ENCODE measurements at places on chromosomes 12 and 14.

DNA sequence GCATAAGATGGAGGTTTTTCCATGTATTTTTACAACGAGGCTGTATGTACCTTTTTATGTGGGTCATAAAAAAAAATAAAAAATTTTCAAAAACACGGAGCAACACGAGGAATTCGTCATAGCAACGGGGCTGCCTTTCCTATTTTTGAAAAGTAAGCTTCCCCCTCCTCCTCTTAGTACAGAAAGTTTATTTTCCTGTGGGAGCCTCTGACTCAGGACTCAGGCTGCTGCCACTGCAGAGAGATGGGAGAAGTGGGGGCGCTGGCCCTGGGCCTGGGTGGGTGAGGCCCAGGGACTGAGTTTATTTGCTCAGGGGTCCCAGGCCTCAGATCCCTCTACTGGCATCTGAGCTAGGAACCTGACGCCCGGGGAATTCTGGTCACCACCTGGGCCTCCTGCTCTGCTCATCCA lies 10.2 kb upstream of the CMKLR1 start:
- DNase-seq: no peak

DNA sequence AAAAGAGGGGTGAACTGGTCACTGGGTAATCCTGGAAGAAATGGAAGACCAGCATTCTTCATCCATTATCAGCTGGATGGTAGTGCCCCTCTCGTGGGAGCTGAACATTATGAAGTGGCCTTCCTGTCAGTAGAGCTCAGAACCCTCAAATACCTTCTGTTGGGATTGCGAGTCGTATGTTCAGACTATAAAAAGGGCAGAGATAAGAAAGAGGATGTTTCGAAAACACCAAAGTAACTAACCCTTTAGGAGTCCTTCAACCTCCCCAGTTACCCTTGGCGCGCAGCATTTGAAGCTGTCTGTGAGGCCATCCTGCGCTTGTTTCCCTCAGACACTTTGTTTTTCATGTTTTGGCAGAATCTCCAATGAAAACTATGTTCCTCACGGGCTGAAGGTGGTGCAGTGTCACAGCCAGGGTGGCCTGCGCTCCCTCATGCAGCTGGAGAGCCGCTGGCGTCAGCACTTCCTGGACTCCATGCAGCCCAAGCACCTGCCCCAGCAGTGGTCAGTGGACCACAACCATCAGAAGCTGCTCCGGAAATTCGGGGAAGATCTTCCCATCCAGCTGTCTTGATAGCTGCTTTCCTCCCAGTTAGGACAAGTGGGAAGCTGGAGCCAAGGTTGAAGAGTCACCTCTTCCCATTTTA lies 19.3 kb upstream of the GALNT16 start:
- no peak for DNase-seq

DNA sequence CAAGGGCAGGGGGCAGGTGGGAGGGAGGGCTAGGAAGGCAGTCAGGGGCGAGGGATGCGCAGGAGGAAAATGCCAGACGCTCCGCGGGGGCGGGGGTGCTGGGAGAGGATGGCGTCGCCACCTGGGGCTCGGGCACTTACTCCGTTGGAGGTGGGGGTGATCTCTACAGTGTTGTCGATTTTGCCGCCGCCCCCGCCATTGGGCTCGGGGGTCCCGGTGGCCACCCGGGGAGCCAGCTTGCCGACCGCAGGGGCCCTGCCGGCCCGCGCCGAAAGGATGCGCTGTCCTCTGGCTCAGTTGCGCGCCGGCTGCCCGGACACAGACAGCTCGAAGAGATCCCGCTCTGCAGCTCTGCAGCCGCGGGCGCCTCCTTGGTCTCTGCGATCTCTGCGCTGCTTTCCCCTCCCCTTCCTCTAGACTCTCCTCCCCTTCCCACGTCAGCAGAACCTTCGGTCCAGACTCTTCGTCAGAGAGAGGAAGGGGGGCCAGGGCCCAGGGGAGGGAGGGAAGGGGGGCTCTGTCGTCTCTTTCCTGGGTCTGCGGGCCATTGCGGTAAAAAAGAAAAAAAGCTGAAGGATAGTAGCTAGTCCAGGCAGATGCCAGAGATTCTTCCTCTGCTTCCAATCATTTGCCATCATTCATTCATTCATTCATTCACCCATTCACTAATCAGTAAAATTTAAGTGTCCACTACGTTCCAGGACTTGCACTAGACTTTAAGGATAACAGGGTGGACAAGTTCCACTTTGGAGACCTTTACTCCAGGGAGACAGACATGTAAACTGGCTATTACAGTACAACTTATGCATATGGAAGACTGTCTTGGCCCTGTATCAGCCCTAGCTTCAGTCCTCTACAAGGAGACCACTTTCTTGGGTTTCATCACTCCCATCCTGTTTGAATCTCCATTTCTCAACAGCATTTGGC lies at the start of gene SLC22A17:
SLC22A17 (minus strand) TSS at position 382 of the 927 bp plus-strand sequence.
- DNase-seq: peak; percentile 37

- no peak for DNase-seq
Observed at GRCh38 chr12:15435597-15435996, 113.3 kb downstream of the PTPRO start.

DNA sequence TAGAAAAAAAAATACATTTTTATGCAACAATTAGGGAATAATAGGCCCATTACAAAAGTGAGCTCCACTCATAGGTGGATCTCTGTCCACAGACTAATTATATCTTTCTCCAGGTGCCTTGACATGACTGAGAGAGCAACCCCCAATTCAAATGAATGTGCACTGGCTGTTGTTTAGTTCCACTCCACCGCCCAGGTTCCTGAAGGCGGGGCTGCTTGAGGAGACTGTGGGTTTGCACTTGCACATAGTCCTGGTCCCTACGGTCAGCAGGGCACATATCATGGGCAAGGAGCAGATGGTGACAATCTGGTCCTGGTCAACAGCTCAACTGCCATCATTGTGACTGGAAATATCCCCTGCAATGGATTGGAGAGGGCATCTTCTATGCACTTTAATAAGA lies 195.6 kb upstream of the PWP1 start:
- no peak for DNase-seq

GRCh38 chr14:102998393-102998792 lies 59.0 kb downstream of the CDC42BPB start:
- DNase-seq: no peak

- DNase-seq: peak; percentile 77
Observed at GRCh38 chr14:60184146-60184904, 19.1 kb upstream of the DHRS7 start.

DNA sequence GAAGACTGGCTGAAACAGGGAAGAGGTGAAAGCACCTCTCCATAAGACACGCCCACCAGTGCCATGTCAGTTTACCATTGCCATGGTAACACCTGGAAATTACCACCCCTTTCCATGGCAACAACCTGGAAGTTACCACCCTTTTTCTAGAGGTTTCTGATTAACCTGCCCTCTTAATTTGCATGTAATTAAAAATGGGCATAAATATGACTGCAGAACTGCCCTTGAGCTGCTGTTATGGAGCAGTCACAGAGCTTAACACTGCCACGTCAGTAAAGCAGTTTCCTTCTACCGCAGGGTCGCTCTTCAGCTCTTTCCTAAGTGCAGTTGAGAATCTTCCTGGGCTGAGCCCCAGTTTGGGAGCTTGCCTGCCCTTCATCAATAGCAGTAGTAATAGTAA lies 55.2 kb downstream of the RASSF3 start:
- DNase-seq: peak; percentile 83

All from CD4-positive, alpha-beta T cell treated with Interleukin-15 for 4 hours (primary cell).